Effector memory CD8-positive, alpha-beta T cell (primary cell): ENCODE measurements at places on chromosomes 7 and 10.

- H3K4me3 ChIP-seq: no peak overlapping the region
- no peak for DNase-seq
- no peaks in the 10 kb centered on the region for H3K27me3 ChIP-seq
- H3K27ac ChIP-seq: no peak overlapping the region
- H3K36me3 ChIP-seq: no peaks in the 10 kb centered on the region
- H3K4me1 ChIP-seq: no peaks in the 10 kb centered on the region
Observed at GRCh38 chr7:96562966-96563365, 146.7 kb downstream of the SEM1 start.

- H3K27ac ChIP-seq: peak overlapping the region; percentile 51
- no peaks in the 10 kb centered on the region for H3K36me3 ChIP-seq
- H3K4me3 ChIP-seq: peak overlapping the region; percentile 50
- no peaks in the 10 kb centered on the region for H3K27me3 ChIP-seq
Observed at GRCh38 chr10:7297094-7297493, 113.7 kb downstream of the SFMBT2 start.

- peaks cover 4% of the 10 kb centered on the region for H3K4me1 ChIP-seq
- no peak overlapping the region for H3K4me3 ChIP-seq
- H3K36me3 ChIP-seq: no peaks in the 10 kb centered on the region
- H3K27me3 ChIP-seq: no peaks in the 10 kb centered on the region
Observed at GRCh38 chr10:60718886-60719285, 59.4 kb upstream of the CDK1 start.

DNA sequence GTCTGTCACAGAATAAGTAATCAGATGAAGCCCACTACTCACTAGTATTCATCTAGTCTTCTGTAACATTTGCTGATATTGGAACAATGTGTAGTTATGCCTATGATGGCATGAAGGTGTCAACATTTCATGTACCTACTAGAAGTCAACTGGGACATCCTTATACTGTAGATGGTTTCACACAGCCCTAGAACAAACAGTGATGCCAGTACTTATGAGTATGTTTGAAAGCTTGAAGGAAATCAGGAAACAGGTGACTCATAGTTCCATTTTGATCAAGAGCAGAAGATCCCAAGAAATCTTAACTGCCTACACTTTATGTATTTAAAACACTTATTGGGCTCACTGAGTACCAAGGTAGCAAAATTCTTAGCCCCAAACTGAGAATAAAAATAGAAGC is 1519.6 kb downstream of the REEP3 start:
- no peak overlapping the region for H3K4me3 ChIP-seq
- no peaks in the 10 kb centered on the region for H3K36me3 ChIP-seq
- no peak for DNase-seq
- no peaks in the 10 kb centered on the region for H3K4me1 ChIP-seq
- H3K27me3 ChIP-seq: no peaks in the 10 kb centered on the region

DNA sequence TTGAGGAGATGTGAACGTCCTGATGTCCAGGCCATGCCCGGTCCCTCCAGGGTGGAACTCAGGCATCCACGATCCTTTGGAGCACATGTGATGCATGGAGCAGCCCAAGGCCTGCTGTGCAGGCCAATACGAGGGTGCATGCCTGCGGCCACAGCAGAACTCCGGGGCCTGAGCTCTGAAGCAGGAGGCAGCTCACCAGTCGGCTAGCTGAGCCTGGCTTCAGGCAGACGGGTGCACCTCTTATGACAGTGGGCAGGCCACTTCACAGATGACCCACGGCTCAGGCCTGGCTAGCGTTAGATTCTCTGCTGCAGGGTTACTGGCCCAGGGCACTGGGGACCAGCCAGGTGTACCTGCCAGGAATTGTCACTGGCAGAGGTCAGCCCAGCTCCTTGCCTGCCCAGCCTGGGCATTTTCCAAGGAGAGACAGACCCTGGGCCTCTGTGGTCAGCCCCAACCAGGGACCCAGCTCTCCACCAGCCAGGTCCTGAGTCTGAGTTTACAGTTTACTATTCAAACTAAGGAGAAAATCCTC is 29.6 kb upstream of the INPP5A start:
- no peak for DNase-seq
- no peaks in the 10 kb centered on the region for H3K36me3 ChIP-seq
- H3K4me1 ChIP-seq: no peaks in the 10 kb centered on the region
- no peak overlapping the region for H3K27ac ChIP-seq
- H3K27me3 ChIP-seq: peaks cover 22% of the 10 kb centered on the region

- no peak overlapping the region for H3K27ac ChIP-seq
- H3K4me3 ChIP-seq: no peak overlapping the region
- no peak for DNase-seq
- H3K27me3 ChIP-seq: no peaks in the 10 kb centered on the region
- peaks cover 23% of the 10 kb centered on the region for H3K4me1 ChIP-seq
Observed at GRCh38 chr10:132634241-132634946, 96.8 kb downstream of the INPP5A start.

DNA sequence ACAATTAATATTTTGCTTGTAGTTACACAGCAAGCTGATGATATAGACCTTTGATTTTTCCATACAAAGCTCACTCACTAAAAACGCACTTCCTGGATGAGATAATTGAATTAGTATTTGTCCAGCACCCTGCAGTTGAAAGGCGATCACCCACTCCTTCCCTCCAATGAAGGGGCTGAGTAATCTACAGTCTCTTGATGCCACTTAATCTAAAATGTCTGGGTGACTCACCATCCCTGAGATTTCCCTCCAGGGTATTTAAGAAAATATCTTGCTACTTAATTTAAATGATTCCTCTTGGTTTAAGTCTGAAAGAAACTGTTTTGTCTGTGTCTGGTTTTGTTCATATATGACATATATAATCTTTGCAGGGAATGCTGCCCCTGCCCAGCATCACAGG is 515.3 kb downstream of the GRID1 start:
- no peak for DNase-seq
- no peaks in the 10 kb centered on the region for H3K36me3 ChIP-seq
- H3K27ac ChIP-seq: no peak overlapping the region
- H3K27me3 ChIP-seq: peaks cover 13% of the 10 kb centered on the region
- no peak overlapping the region for H3K4me3 ChIP-seq
- no peaks in the 10 kb centered on the region for H3K4me1 ChIP-seq

DNA sequence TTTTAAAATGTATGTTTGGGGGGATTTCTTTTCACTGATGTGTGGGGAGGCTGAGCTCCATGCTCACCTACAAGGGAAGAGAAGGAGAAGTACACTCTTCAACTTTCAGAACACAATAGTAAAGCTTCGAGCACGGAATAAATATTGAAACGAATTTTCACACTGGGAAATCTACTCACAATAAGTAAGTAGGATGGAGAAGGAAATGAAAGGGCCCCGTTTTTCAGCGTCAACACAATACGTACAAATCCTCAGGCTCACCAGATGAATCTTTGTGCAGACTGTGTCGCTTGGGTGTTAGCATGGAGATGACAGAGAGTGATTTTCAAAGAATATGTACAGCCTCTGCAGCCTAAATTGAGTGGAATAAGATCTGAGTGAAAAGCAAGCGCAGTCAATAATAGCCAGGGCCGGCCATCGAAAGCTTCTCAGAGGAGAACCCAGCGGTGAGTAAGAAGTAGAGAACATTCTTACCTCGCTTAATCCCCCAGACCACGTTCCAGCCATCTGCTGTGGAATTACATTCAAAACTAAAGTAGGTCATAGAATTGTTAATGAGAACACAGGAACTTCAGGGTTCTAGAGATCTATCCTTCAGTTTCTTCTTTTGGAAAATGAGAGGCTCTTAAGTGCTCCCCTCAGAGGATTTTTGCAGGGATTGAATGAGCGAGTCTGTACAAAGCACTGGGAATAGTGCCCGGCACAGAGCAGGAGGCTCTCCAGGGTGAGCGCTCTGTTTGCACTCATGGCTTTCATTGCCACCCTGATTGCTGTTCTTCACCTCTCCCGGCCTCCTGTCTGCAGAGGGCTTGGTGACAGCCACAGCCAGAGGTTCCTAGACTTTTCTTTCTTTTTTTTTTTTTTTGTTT is 292.8 kb downstream of the SFMBT2 start:
- H3K27ac ChIP-seq: no peak overlapping the region
- H3K4me3 ChIP-seq: no peak overlapping the region
- DNase-seq: no peak
- H3K27me3 ChIP-seq: no peaks in the 10 kb centered on the region
- no peaks in the 10 kb centered on the region for H3K36me3 ChIP-seq

DNA sequence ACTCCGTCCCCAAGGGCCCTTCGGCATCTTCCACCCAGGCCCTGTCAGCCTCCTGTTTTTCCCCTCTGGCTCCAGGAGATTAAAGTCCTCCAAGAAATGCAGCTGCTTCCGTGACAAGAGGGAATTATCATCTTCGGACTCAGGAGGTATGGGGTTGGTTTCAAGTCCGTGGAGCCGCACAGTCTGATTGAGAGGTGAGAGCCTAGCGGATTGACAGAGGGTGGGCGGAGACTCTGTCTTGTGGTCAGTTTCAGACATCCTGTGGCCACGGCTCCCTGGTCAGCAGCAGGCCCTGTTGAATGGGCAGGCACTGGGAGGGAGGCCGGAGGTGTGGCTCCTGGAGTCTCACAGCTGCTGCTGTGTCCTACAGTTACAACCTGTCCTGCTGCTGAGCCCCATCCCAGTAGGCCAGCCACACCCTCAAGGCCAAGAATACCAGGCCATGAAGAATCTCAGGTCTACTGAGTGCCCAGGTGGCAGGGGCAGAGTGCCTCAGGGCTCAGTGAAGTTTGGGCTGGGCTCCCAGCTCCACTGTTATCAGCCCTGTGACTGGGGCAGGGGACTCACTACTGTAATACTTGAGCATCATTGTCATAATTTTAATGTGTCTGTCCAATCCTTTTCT is 49.3 kb upstream of the ZNF716 start:
- H3K36me3 ChIP-seq: peaks cover 4% of the 10 kb centered on the region
- no peak overlapping the region for H3K27ac ChIP-seq
- no peaks in the 10 kb centered on the region for H3K27me3 ChIP-seq
- H3K4me3 ChIP-seq: no peak overlapping the region
- H3K4me1 ChIP-seq: no peaks in the 10 kb centered on the region
- DNase-seq: no peak

DNA sequence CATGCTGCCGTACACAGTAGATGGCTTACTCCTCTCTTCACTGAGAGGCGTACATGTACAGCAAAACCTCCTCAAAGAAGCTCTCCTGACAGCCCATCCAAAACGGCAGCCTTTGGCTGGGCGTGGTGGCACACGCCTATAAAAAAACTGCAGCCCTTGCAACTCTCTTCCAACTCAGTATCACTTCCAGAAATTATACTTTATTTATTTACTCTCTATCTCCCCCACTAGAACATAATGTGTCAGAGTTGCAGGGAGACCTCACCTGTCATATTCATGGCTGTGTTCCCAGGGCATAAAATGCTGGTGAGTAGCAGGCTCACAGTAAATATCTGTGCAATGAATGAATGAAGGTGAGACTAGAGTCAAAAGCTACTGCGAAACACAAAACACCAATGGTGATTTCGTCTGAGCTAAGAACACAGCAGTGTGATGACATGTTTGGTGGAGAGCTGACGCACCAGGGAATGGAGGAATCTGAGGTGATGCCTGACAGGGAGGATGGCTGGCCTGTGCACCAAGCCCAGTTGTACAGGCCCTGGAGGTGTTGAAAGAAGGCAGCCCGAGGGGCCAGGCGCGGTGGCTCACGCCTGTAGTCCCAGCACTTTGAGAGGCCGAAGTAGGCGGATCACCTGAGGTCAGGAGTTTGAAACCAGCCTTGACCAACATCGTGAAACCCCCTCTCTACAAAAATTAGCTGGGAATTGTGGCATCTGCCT is 55.3 kb downstream of the COBL start:
- no peaks in the 10 kb centered on the region for H3K4me1 ChIP-seq
- H3K36me3 ChIP-seq: no peaks in the 10 kb centered on the region
- H3K27ac ChIP-seq: no peak overlapping the region
- no peak overlapping the region for H3K4me3 ChIP-seq
- peaks cover 28% of the 10 kb centered on the region for H3K27me3 ChIP-seq
